CD8-positive, alpha-beta memory T cell (primary cell): ENCODE measurements at places on chromosomes 16 and 17. TPM values are rescaled to one million over a fixed set of nuclear protein-coding genes. Genes with fewer than 3 reads are reported as not detected.

- H3K4me1 ChIP-seq = no peaks in the 10 kb centered on the region
- no peak for DNase-seq
- H3K27me3 ChIP-seq = no peaks in the 10 kb centered on the region
- no peaks in the 10 kb centered on the region for H3K36me3 ChIP-seq
- no peak overlapping the region for H3K27ac ChIP-seq
- H3K4me3 ChIP-seq = no peak overlapping the region
Measured at GRCh38 chr17:44842748-44843147, 4.9 kb upstream of the HIGD1B start.

PTGES3L gene
- 0.55 TPM for total RNA-seq

EVPLL gene
- total RNA-seq = not detected

DNA sequence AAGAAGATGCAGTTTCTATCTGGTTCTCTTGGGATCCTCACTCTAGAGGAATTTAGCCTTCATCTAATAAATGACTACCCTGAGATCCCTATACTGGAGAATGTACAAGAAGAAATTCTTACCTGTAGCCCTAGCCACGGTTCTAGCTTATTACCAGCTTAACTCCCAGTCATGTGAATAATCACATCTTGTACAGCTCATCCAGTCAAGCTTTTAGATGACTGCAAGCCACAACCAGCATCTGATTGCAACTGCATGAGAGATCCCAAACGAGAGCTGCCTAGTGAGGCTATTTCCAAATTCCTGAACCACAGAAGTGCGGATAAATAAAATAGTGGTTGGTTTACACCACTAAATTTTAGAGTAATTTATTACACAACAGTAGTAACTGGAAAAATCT, 196.0 kb upstream of the CPHXL start:
- H3K27ac ChIP-seq = no peak overlapping the region
- no peaks in the 10 kb centered on the region for H3K4me1 ChIP-seq
- no peak for DNase-seq
- no peaks in the 10 kb centered on the region for H3K27me3 ChIP-seq

DNA sequence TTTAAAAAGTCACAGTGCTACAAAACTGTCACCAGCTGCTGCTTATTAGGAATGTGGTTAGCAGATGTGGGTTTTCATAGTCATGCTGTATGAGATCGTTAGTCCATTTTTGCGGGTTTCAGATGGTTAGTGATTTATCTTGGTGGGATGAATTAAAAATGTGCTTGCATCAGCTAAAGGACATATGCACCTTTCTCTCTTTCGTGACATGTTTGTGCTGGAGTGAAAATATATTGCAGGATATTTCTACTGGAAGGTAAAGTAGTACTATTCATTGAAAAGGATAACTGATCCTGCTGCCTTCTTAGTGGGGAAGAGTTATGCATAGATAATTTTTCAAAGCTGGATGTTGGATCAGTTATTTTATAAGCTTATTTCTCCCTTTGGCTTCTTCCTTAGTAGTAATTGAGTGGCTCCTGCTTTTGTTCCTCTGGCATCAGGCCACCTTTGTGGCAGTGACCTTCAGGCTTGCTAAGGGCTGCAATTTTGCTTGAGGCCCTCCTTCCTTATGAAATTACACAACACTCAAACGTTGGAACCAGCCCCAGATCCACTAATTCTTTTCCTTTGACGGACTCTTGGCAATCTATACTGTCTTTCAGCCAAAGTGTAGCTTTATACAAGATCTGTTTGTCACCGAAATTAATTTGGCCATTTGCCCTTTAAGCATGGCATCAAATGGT, 7.5 kb upstream of the SNTB2 start:
- H3K4me1 ChIP-seq = no peaks in the 10 kb centered on the region
- no peak overlapping the region for H3K4me3 ChIP-seq
- no peak for DNase-seq
- no peaks in the 10 kb centered on the region for H3K27me3 ChIP-seq

- no peak overlapping the region for H3K4me3 ChIP-seq
- H3K27ac ChIP-seq = no peak overlapping the region
Measured at GRCh38 chr16:56102906-56103305, 88.4 kb upstream of the GNAO1 start.

C1QTNF8 gene
- total RNA-seq = not detected

DNA sequence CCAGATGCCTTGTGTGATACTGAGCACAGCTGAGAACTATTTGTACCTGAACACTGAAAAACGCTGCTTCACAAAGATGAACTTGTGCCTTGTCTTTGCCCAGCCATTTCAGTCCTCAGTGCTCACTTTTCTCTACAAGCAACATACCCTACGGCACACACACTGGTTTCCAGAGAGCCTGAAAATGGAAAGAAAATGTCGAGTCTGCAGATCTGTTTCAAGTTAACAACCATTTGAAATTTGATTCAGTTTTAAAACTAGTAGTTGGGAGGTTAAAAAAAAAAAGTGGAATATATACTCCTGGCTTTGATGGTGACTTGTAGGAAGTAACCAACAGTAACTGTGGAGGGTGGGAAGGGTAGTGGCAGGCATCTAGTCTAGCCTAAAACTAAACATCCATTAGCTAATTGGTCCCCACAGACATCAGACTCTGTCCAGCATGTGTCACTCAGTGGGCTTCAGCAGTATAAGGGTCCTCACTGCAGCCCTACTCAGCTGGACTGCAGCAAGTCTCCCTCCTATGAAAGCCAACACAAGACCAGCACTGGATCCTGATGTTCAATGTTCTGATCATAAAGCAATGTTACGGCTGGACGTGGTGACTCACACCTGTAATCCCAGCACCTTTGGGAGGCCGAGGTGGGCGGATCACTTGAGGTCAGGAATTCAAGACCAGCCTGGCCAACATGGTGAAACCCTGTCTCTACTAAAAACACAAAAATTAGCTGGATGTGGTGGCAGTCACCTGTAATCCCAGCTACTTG, 27.1 kb downstream of the ERN1 start:
- no peaks in the 10 kb centered on the region for H3K27me3 ChIP-seq
- H3K4me3 ChIP-seq = no peak overlapping the region
- no peak overlapping the region for H3K27ac ChIP-seq
- H3K36me3 ChIP-seq = peaks cover 4% of the 10 kb centered on the region

GOSR2 gene
- total RNA-seq = 62.4 TPM

GRCh38 chr16:7304958-7305357, 27.7 kb upstream of the RBFOX1 start:
- H3K27me3 ChIP-seq = no peaks in the 10 kb centered on the region
- H3K4me1 ChIP-seq = no peaks in the 10 kb centered on the region
- no peaks in the 10 kb centered on the region for H3K36me3 ChIP-seq
- H3K27ac ChIP-seq = no peak overlapping the region

BCAR1 gene
- 0.88 TPM for total RNA-seq

GRCh38 chr16:24538756-24539294, 541 bp upstream of the RBBP6 start:
- DNase-seq = no peak
- H3K27me3 ChIP-seq = no peaks in the 10 kb centered on the region
- peaks cover 24% of the 10 kb centered on the region for H3K4me1 ChIP-seq
- H3K27ac ChIP-seq = peak overlapping the region; percentile 94
- no peaks in the 10 kb centered on the region for H3K36me3 ChIP-seq

- H3K36me3 ChIP-seq = no peaks in the 10 kb centered on the region
- DNase-seq = no peak
- no peaks in the 10 kb centered on the region for H3K27me3 ChIP-seq
- no peak overlapping the region for H3K27ac ChIP-seq
Measured at GRCh38 chr16:75466760-75467159, 2.3 kb upstream of the TMEM170A start.

GRCh38 chr17:28487881-28488532, 14.6 kb downstream of the SLC13A2 start:
- H3K36me3 ChIP-seq = no peaks in the 10 kb centered on the region
- no peaks in the 10 kb centered on the region for H3K27me3 ChIP-seq
- DNase-seq = no peak

ZNF276 gene
- total RNA-seq = 36.6 TPM

DNA sequence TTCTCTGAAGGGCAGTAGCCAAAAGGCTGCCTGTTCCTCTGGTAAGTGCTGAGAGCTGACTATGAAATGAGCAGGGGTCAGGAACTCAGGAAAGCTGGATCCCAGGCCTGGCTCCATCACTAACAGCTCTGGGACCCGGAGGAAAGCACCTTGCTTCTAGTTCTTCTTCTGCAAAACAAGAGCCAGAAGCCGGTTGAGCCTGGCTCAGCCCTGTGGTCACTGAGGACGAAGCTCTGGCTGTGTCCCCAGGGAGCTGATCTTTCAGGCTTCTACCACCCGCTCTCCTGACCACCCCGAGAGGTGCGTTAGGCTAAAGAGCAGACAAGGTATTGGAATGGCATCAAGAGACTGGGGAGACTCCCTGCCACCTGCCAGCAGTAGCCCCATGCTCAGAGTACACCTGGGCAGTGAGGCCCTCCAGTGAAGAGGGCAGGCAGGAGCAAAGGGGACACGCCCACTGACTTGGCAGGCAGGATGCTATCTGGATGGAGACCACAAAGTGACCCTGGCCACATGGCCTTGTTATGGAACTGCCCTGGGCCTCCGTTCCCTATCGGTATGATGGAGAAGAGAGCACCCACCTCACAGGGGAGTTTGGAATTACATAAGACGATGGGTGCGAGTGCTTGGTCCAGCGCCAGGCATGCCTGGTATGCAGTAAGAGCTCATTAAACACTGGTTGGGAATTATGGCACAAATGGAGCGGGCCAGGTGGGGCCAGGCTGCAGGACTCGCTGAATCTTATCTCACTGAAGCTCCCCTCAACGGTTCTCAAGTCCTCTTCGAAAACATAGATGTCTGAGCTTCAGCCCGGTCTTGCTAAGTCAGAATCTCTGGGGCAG, 61.4 kb downstream of the COG7 start:
- H3K27ac ChIP-seq = no peak overlapping the region
- no peaks in the 10 kb centered on the region for H3K27me3 ChIP-seq
- DNase-seq = peak; percentile 24
- peaks cover 17% of the 10 kb centered on the region for H3K36me3 ChIP-seq
- no peaks in the 10 kb centered on the region for H3K4me1 ChIP-seq

PRSS22 gene
- not detected for total RNA-seq

- no peaks in the 10 kb centered on the region for H3K4me1 ChIP-seq
- H3K4me3 ChIP-seq = no peak overlapping the region
- peaks cover 35% of the 10 kb centered on the region for H3K36me3 ChIP-seq
- no peak overlapping the region for H3K27ac ChIP-seq
- DNase-seq = no peak
Measured at GRCh38 chr17:5361426-5361825, 58.0 kb downstream of the NUP88 start.

- H3K4me1 ChIP-seq = no peaks in the 10 kb centered on the region
- H3K4me3 ChIP-seq = no peak overlapping the region
- H3K27ac ChIP-seq = no peak overlapping the region
- no peaks in the 10 kb centered on the region for H3K27me3 ChIP-seq
Measured at GRCh38 chr17:16935241-16935663, 36.7 kb downstream of the TNFRSF13B start.

SECTM1 gene
- 1.1 TPM for total RNA-seq

- peak; percentile 17 for DNase-seq
- no peaks in the 10 kb centered on the region for H3K4me1 ChIP-seq
- H3K36me3 ChIP-seq = no peaks in the 10 kb centered on the region
- peaks cover 13% of the 10 kb centered on the region for H3K27me3 ChIP-seq
- H3K4me3 ChIP-seq = peak within 1 kb of the TSS; percentile 39
Measured at GRCh38 chr16:22161999-22162655, at the start of gene SDR42E2. SDR42E2 (plus strand) TSS chr16:22162506; CDS start chr16:22165583, 3,077 bp downstream.

ZNF668 gene
- total RNA-seq = 15.9 TPM

- no peaks in the 10 kb centered on the region for H3K27me3 ChIP-seq
- peaks cover 20% of the 10 kb centered on the region for H3K4me1 ChIP-seq
- peaks cover 30% of the 10 kb centered on the region for H3K36me3 ChIP-seq
- peak; percentile 72 for DNase-seq
- H3K27ac ChIP-seq = peak within 1 kb of the TSS; percentile 64
- peak within 1 kb of the TSS; percentile 98 for H3K4me3 ChIP-seq
Measured at GRCh38 chr17:2336852-2337543, at the start of gene SGSM2. SGSM2 (plus strand) TSS chr17:2337501; CDS start chr17:2337689, 188 bp downstream.

DNA sequence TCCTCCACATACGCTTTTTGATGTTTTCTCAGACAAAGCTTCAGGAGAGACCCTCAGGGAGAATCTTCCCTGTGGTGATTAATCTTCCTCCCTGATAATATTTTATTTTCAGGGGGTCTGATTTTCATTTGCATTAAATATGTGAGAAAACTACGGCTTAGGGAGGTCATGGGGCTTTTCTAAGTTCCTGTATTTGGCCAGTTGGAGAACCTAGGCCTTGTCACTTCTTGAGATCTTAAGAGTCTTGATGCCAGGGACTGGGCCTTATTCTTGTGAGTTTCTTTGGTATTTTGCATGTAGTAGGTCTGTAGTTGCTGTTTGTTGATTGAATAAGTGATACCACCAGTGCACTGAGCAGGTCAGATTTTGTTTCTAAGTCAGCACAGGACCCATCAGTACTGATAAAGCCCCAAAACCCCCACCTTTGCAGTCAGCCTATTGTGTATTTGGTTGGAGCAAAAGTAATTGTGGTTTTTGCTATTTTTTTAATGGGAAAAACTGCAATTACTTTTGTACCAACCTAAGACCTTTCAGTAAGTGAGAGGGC, 130.1 kb downstream of the PRKCA start:
- DNase-seq = no peak
- peaks cover 48% of the 10 kb centered on the region for H3K4me1 ChIP-seq
- no peak overlapping the region for H3K4me3 ChIP-seq
- no peak overlapping the region for H3K27ac ChIP-seq
- H3K27me3 ChIP-seq = no peaks in the 10 kb centered on the region
- no peaks in the 10 kb centered on the region for H3K36me3 ChIP-seq

HSD17B1 gene
- 0.29 TPM for total RNA-seq

- H3K4me1 ChIP-seq = no peaks in the 10 kb centered on the region
- no peak overlapping the region for H3K27ac ChIP-seq
- no peak overlapping the region for H3K4me3 ChIP-seq
Measured at GRCh38 chr17:76830987-76831715, 37.1 kb upstream of the MGAT5B start.

MBTPS1 gene
- 38.3 TPM for total RNA-seq

KRT12 gene
- not detected for total RNA-seq

GRCh38 chr16:58022601-58023371, 2.8 kb upstream of the MMP15 start:
- no peak for DNase-seq
- H3K27ac ChIP-seq = no peak overlapping the region
- H3K4me1 ChIP-seq = peaks cover 16% of the 10 kb centered on the region
- H3K36me3 ChIP-seq = peaks cover 3% of the 10 kb centered on the region
- H3K4me3 ChIP-seq = no peak overlapping the region

GRCh38 chr17:4710693-4711634, 532 bp downstream of the ARRB2 start:
- H3K27ac ChIP-seq = peak overlapping the region; percentile 77
- DNase-seq = no peak
- no peaks in the 10 kb centered on the region for H3K27me3 ChIP-seq
- peak overlapping the region; percentile 86 for H3K4me3 ChIP-seq
- H3K36me3 ChIP-seq = peaks cover 2% of the 10 kb centered on the region
- peaks cover 48% of the 10 kb centered on the region for H3K4me1 ChIP-seq
